ENCODE measurements at places on chromosomes 2 and 18.

DNA sequence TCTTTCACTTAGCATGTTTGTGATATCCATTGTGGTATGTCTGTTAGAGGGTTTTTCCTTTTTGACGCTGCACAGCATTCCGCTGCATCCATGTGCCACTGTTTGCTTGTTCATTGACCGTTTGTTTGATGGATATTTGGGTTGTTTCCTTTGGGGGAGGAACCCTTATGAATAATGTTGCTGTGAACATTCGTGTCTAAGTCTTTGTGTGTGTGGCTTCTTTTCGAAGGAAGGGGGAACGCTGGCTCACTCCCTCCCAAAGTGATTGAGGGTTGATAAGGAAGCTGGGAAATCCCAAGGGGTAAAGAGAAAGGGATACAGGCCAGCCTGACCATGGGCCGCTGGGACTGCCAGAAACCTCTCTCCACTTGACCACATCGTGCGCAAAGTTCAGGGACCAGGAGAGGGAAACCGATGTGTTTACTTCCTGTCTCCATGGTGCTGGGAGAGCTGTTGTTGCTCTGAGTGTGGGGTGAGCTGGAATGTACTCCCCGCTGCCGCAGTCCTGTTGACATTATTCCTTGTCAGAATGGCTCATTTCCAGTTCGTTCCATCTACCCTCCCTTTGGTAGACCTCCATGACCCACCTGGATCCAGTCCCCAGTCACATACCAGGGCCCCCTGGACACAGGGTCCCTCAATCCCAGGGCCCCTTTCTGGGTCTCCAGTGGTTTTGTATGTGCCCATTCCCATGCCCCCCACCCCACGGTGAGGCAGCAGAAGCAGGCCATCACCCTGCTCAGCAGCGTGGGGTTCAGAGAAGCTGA lies 39.6 kb downstream of the HS1BP3 start:
- no peak for DNase-seq

DNA sequence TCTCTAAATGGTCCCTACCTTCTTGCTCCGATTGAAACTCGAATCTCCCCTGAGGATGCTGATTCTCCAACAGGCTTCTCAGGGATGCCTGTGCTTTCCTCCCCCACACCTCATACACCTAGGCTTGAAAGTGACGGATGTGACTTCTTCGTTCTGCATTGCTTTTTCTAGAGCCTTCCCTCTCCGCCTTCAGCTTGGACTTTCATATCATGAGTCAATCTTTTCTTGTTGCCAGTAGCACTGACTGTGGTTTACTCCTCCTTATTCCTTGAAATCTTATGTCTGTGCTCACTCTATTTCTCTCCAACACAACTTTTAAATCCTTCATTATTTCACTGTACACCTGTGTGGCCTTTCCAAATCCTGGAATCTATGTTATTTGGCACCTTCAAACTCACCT lies 451.4 kb downstream of the TMX3 start:
- DNase-seq: no peak

DNA sequence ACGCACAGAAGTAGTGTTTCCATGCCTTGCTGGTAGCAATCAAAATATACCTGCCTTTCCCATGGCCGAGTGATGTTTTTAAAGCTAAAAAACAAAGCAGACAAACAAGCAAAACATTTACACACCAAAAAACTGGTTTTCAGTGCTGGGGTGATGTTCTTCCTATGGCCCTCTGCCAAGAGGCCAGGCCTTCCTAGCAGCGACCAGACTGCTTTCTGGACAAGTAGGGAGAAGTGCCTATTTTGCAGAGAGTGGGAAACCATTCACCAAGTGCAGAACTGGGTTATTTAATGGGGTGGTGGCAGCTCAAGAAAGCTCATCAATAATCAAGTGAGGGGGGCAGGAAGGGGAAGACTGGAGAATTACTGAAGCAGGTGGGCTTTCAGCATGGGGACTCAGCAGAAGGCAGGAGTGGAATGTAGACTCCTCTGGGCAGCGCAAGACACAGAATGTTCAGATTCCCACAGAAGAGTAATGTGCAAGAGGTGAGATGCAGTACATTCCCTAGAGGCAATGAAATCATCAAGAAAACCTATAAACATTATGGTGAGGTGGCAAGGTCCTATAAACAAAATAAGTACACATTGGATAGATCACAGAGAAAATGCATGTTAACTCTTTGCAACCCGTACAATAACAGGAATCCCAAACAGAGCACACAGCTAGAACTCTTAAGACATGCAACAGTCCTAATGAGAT lies 44.0 kb downstream of the CPO start:
- DNase-seq: no peak

GRCh38 chr2:184598316-184599053 lies at the start of gene ZNF804A:
Gene ZNF804A, plus strand, starts transcription at chr2:184598529. Its CDS starts 431 bp downstream, at chr2:184598960.
- DNase-seq: peak; percentile 60

GRCh38 chr18:50629148-50629631 lies 69.3 kb downstream of the MAPK4 start:
- peak; percentile 59 for DNase-seq

GRCh38 chr18:3782901-3783300 lies 332.9 kb downstream of the TGIF1 start:
- DNase-seq: no peak

GRCh38 chr2:230097841-230098240 lies 29.1 kb upstream of the SLC16A14 start:
- no peak for DNase-seq

DNA sequence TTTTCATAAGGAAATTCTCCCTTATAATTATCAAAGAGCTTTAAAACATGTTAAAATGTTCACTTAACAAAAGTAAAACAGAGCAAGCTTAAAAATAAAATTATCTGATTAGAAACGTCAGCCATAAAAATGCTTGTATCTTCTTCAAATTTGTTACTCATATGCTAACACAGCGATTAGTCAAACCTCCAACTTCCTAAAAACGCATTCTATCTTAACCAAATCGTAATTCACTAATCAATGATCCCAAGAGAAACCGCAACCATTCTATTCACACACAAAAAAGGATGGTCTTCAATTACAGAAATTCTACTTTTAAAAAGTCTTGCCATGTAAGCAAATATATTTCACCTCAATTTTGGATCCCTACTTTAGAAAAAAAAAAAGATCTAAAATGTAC lies 1.9 kb downstream of the STK17B start:
- no peak for DNase-seq

- no peak for DNase-seq
Observed at GRCh38 chr2:6845312-6845711, 20.4 kb downstream of the CMPK2 start.

DNA sequence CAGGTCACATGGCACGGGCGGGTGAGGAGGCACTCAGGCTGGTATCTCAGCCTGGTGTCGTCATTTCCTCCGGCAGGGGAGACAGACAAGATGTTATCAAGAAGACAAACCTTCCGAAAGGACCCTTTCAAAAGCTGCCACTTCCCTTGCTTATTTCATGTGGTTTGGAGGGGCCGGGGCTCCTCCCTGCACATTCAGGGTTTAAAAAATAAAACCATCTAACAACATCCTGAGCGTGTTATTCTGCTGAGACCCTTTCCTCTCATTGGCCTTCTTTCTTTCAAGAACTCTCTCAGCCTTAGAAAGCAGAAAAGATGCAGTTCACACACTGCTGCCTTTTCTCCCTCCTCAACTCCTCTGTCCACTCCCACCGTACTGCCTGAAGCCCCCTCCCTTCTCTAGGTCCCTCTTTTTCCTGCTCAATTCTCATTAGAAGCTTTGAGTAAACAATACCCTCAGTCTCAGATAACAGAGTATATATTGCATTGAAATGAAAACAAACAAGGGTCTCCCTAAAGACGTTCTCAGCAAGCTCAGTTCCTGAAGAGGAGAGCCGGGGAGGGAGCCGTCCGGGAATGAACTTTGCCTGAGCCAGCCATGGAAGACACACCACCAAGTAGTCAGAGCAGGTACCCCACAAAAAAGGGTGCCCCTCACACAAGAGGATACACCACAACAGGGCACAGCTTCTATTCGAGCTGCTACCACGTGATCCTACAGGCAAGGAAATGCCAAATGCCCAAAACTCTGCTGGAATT lies 9.7 kb downstream of the SMAD7 start:
- no peak for DNase-seq

GRCh38 chr2:173400760-173401159 lies 46.1 kb downstream of the CDCA7 start:
- peak; percentile 17 for DNase-seq

DNA sequence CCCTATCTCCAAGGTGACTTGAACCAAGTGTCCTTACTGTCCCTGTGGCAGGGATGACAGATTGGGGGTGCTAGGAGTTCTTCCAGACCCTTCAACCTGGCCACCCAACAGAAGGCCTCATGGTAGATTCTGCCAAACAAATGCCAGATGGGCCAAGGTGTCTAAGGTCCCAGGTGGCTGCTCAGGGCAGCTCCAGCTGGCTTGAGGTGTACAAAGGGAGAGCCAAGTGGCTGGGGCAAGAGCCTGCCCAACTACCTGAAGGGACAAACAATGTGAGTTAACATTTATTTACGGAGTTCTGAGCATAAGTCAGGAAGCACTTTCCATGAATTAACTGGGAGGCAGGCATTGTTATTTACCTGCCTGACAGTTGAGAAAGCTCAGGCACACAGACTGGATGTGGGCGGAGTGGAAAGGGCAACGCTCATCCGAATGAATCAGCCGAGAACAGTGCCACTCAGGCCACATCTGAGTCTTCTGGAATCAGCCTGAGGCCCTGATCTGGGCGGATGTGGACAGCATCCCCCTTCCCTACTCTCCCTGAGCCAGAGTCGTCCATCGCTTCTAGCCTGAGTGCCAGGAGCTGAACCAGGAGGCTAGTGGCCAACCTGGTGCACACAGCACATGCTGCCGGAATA lies 4.4 kb upstream of the KCNIP3 start:
- no peak for DNase-seq

GRCh38 chr2:211730215-211730614 lies 808.4 kb downstream of the ERBB4 start:
- no peak for DNase-seq

- no peak for DNase-seq
Observed at GRCh38 chr2:165436559-165436958, 32.9 kb upstream of the CSRNP3 start.

GRCh38 chr18:46502444-46502843 lies 154.6 kb downstream of the LOXHD1 start:
- no peak for DNase-seq

DNA sequence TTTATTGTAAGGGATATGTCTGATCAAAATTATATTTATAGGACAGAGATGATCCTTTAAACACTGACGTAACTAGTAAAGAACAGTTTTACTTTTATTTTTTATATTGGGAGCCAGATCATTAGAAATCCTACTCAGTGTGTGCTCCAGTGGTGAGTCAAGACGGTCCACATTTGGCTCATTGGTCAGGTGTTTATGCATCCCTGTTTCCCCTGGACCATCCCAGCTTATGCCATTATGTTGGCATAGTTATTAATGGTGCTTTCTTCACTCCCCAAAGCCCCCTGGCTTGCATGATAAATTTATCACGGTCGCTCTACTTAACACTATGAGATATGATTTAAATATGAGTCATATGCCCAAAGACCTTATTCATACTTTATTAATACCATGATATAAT lies 293.4 kb downstream of the XIRP2 start:
- DNase-seq: no peak

GRCh38 chr2:233350708-233351107 lies 3.6 kb upstream of the DGKD start:
- no peak for DNase-seq

DNA sequence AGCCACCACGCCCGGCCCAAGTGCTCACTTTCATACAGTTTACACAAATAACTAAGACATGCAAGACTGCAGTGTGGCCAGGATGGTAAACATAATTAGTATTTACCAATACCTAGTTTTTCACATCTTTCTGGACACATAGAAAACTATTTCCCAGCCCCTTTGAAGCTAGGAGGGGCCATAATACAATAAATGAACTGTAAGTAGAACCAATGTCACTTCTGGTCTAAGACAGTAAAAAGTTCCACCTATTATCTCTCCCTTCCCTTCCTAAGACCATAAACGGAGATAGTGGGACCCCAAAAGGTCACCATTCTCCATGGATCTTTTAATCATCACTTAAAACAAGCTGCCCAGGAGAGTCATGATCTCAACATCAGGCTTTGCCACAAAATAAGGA lies 51.0 kb downstream of the NBAS start:
- no peak for DNase-seq

DNA sequence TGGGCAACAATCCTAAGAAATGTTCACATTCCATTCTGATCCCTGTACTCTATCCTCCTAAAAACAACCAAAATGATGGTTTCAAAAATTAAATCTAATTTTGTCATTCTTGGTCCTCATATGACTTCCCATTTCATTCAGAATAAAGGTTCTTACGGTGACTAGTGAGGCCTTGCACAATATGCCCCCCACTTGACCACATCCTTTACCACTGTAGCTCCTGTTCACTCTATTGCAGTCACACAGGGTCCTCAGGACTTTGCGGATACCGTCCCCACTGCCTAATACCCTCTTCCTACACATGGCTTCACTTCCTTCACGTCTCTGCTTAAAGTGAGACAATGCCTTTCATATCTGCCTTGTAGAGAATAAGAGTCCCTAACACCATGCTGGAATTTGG lies 1058.7 kb upstream of the KLHL29 start:
- no peak for DNase-seq

Measured in DMS 273 treated with DMSO at 0.1 percent for 48 hours (cell line).